ENCODE measurements at places on chromosomes 4 and X.

DNA sequence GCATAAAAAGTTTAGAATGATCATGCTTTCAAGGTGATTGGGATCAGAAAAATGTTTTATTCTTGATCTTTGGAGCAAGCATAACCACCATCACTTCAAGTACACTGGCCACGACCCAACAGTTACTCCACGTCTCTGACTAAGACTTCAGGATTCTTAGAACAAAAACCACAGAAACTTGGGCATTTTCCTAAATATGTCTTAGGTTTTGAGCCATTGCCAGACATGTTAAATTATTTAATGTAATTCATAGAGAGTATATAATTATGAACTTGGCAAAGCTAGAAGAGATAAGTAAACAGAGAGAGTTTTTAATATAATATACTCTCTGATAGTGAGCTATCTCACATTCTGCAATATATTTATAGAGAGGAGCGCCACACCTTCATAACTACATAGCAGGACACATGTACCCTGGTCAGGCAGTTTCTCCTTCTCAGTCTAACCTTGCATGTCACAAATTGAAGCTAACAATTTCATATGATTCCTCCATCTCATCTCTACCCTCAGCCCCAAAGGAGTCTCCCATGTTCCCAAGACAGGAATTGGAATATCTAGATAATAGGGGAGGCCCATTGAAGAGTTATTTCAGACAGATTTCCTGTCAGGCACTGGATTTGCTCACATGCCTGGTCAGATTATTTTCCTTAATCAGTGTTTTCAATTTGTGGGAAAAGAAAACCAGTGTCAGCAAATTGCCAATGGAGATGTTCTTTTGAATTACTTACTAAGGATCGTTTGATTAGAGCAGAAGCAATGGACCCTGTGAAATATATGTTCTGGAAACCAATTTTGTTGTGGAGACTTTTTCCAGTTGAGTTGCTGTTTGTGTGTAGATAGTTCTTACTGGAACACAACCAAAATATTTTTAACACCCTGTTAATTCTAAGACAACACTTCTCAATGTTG, 61.7 kb upstream of the GUCY1A1 start:
- H3K4me3 ChIP-seq: no peak overlapping the region
- DNase-seq: peak; percentile 90
- no peaks in the 10 kb centered on the region for H3K27me3 ChIP-seq
- no peaks in the 10 kb centered on the region for H3K36me3 ChIP-seq
- H3K4me1 ChIP-seq: peaks cover 14% of the 10 kb centered on the region
- H3K27ac ChIP-seq: no peak overlapping the region

- H3K4me1 ChIP-seq: no peaks in the 10 kb centered on the region
- no peak overlapping the region for H3K27ac ChIP-seq
- no peak for DNase-seq
- H3K36me3 ChIP-seq: no peaks in the 10 kb centered on the region
- H3K4me3 ChIP-seq: no peak overlapping the region
These were observed 1.3 kb downstream of the NPY1R start for GRCh38 chr4:163330916-163331628.

DNA sequence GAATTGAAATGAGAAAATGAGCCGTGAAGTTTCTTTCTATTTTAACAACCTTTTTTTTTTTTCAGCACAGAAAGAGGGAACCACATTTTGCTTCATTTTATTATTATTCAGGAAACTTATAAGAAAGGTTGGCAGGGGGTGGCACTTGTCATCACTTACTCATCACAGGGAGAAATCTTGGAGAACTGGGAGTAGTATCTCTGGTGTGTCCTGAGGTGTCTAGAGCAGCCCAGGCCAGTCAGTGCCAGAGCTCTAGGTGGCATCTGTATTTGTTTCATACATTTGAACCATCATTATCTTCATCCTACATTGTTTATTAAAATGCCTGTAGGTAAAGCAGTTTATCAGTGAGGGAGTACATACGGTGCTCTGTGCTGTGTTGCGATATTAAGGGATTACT, 43.8 kb upstream of the ARHGAP24 start:
- no peaks in the 10 kb centered on the region for H3K36me3 ChIP-seq
- no peaks in the 10 kb centered on the region for H3K4me1 ChIP-seq
- H3K27me3 ChIP-seq: no peaks in the 10 kb centered on the region
- no peak overlapping the region for H3K27ac ChIP-seq
- H3K4me3 ChIP-seq: no peak overlapping the region

DNA sequence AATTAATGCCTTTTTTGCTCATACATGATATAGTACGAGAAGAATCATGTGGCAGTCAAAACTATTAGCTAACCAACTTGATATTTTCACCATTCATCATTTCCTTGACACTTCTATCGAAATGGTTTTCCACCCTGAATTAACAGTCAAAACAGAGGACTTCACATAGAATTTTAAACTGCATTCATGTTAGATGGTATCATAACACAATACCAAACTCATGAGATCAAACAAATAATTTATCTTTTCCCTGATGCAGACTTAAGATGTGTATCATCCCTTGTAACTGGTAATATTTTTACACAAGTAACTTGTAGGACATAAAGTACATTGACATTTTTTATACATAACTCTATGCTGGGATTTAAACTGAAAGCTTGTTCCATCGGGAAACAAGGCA, 18.2 kb upstream of the ANTXR2 start:
- H3K4me3 ChIP-seq: no peak overlapping the region
- H3K36me3 ChIP-seq: no peaks in the 10 kb centered on the region
- H3K27me3 ChIP-seq: no peaks in the 10 kb centered on the region
- peaks cover 18% of the 10 kb centered on the region for H3K4me1 ChIP-seq
- H3K27ac ChIP-seq: no peak overlapping the region

DNA sequence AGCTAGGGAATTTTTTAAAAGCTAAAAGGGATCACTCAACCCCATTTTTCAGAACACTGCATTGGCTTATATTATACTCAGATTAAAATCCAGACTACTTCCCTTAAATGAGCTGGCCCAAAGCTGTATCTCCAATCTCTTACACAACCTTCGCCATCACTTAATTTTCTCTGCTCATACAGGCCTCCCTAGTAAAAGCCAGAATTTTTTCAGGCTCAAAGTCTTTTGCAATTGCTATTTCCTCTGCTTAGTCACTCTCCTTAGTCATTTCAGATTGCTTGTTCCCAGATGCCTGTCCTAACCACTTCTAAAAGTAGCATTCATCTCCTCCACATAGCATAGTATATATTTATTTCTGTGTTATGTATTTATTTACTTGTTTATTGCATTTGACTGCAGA, 1587.9 kb upstream of the ADGRL3 start:
- H3K27me3 ChIP-seq: no peaks in the 10 kb centered on the region
- DNase-seq: peak; percentile 37
- no peaks in the 10 kb centered on the region for H3K4me1 ChIP-seq
- no peaks in the 10 kb centered on the region for H3K36me3 ChIP-seq
- H3K27ac ChIP-seq: no peak overlapping the region

- H3K4me1 ChIP-seq: no peaks in the 10 kb centered on the region
- H3K27me3 ChIP-seq: no peaks in the 10 kb centered on the region
- H3K4me3 ChIP-seq: no peak overlapping the region
- H3K27ac ChIP-seq: no peak overlapping the region
These were observed 141.7 kb downstream of the BRWD3 start for GRCh38 chrX:80667967-80668366.

GRCh38 chrX:154056770-154057241, 37.1 kb upstream of the IRAK1 start:
- 0 out of 2 replicates have a peak, but pooled peaks cover 3% of the 10 kb centered on the region for H3K4me1 ChIP-seq
- H3K27ac ChIP-seq: peak overlapping the region; percentile 35

GRCh38 chr4:14403132-14403531, 599.1 kb upstream of the CPEB2 start:
- H3K4me1 ChIP-seq: no peaks in the 10 kb centered on the region
- H3K36me3 ChIP-seq: no peaks in the 10 kb centered on the region
- 0 out of 2 replicates have a peak, but pooled peaks cover 4% of the 10 kb centered on the region for H3K27me3 ChIP-seq
- DNase-seq: no peak
- no peak overlapping the region for H3K4me3 ChIP-seq

- H3K4me3 ChIP-seq: no peak overlapping the region
- H3K4me1 ChIP-seq: no peaks in the 10 kb centered on the region
- H3K36me3 ChIP-seq: no peaks in the 10 kb centered on the region
- DNase-seq: no peak
- no peaks in the 10 kb centered on the region for H3K27me3 ChIP-seq
These were observed 3.1 kb upstream of the C4orf17 start for GRCh38 chr4:99507762-99508161.

- no peaks in the 10 kb centered on the region for H3K36me3 ChIP-seq
- H3K4me3 ChIP-seq: no peak overlapping the region
- H3K27ac ChIP-seq: no peak overlapping the region
- no peaks in the 10 kb centered on the region for H3K27me3 ChIP-seq
These were observed 64.3 kb downstream of the SMIM20 start for GRCh38 chr4:25978327-25978726.

- H3K27ac ChIP-seq: no peak overlapping the region
- no peaks in the 10 kb centered on the region for H3K4me1 ChIP-seq
- DNase-seq: no peak
- no peaks in the 10 kb centered on the region for H3K27me3 ChIP-seq
- H3K36me3 ChIP-seq: no peaks in the 10 kb centered on the region
These were observed 6.0 kb downstream of the UGT2B17 start for GRCh38 chr4:68570122-68570507.
